ENCODE measurements at places on chromosomes 7 and 10. TPM values are rescaled to one million over a fixed set of nuclear protein-coding genes. Genes with fewer than 3 reads are reported as not detected.

Gene CDC14C
- not detected for total RNA-seq

Gene PRR15
- 0.41 TPM for total RNA-seq

Gene TFR2
- 1.7 TPM for total RNA-seq

Gene PRSS37
- not detected for total RNA-seq

Gene STRIP2
- total RNA-seq, result 11.6 TPM

Gene PPP1R9A
- total RNA-seq, result 22.7 TPM

Gene HMX2
- not detected for total RNA-seq

Gene EIF5AL1
- 0.21 TPM for total RNA-seq

Gene MASTL
- 35.0 TPM for total RNA-seq

Gene KIAA1549
- total RNA-seq, result 34.8 TPM

Gene WNT8B
- total RNA-seq, result 3.8 TPM
